HCT116 (cell line): ENCODE measurements at places on chromosomes 7 and 10.

- DNase-seq = no peak
Measured at GRCh38 chr7:11726794-11727155, 105.2 kb downstream of the THSD7A start.

DNA sequence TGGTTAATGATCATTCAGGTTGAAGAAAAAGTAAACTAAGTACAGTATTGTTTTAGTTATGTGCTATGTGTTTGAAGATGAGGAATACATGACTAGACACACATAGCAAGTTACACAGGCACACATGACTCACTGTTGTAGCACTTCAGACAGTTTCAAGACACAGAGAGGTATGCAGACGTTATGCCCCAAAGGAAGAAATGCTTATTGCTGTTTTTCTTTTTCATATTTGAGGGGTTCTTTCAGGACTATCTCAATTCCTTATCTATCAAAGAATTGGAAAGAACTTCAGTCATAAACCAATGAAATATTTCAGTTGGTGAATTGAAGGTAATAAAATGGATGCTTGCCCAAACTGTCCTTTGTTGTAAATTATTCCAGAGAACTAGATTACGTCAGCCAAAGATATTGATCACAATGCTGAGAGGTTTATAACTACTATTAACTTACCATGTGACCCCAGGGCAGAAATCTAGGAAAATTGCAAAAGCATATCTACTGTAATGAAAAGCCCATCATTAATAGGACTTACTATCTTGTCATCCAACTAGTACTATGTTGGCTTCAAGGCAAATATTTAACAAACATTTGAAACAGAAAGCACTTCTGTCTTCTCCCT lies 61.2 kb upstream of the CAPZA2 start:
- peak; percentile 68 for DNase-seq

DNA sequence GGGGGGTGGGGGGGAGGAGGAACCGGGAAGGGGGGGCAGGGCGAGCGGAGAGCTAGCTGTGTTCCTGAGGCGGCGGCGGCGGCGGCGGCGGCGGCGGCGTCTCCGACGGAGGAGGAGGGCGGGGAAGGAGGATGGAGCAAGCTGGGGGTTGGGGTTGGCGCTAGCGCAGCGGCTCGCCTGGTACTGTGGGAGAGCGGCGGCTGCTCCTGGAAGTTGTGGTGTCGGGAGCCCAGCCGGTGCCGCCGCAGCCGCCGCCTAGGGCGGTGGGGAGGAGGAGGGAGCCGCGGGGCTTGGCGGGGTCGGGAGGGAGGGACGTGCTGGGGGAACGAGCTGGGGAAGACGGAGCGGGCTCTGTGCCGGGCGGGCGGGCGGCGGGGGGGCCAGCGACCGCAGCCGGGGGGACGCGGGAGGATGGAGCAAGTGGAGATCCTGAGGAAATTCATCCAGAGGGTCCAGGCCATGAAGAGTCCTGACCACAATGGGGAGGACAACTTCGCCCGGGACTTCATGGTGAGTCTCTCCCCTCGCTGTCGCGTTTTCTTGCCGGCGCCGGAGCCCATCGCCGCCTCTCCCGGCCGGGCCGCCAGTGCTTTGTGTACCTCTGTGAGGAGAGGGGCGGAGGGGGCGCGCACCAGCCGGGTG lies at the start of gene PTPN12:
Gene PTPN12, plus strand, starts transcription at position 160 of the 642 bp plus-strand sequence. Its CDS starts 252 bp downstream, at position 412.
- no peak for DNase-seq

DNA sequence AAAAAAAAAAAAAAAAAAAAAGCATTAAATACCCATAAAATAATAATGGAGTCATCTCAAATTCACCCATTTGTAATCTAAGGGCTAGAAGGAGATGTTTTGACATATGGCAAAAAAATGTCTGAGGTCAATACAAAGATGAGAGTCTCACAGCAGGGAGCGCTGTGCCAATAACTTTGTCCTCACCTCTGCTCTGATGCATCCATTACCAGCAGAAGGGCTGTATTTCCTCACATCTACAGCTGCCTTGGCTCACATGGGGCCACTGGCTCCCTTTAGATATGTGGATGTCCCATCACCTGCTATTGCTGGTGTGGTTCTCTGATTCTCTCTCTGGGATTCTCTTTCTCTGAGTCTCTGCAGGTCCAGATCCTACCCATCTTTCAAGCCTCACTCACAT lies 90.3 kb upstream of the FAM133B start:
- DNase-seq = no peak

DNA sequence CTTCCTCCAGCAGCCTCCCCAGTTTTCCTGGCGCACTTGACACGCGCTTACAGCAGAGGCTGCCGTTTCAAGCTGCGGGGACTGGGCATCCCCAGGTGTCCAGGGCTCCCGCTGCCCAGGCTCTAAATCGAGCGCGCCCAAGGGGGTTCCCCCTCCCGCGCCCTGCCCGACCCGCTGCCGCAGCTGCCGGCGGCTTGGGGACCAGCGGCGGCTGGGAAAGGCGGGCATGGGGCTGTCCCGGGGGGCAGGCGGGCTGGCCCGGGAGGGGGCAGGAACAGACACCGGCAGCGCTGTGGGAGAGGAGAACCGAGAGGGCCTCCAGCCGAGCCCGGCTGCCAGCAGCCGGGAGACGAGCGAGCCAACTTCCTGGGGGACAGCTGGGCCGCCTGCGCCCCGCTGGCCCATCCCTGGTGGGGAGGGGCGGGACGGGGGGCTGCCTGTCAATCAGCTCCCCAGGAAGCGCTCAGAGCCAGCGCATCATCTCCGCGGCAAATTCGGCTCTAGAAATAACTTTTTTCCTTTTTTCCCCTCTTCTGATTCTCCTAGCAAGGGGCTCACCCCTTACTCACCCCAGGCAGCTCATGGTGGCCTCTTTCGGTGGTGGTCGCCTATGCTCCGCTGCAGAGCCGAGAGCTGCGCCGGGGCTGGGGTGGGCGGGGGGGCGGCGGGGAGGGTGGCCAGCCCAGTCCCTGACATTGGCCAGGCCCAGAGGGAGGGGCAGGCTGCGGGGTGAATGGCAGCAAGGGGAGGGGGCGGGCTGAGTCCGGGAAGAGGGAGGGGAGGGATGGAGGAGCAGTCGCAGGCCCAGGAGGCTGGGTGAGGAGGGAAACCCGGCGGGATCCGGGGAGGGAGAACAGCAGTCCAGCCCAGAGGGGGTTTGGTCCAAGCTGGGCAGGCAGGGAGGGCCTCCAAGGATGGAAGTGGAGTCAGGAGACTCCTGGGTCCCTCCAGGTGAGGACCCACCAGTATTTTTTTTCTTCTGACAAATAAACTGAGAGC lies 14.7 kb downstream of the GRID2IP start:
- DNase-seq = no peak

GRCh38 chr7:146090023-146090645 lies 26.5 kb upstream of the CNTNAP2 start:
- peak; percentile 10 for DNase-seq

- peak; percentile 44 for DNase-seq
Measured at GRCh38 chr7:152341039-152341913, 94.5 kb downstream of the KMT2C start.

- DNase-seq = no peak
Measured at GRCh38 chr7:33720139-33720538, 185.2 kb upstream of the BMPER start.

- DNase-seq = no peak
Measured at GRCh38 chr10:43128331-43128730, 9.9 kb upstream of the CSGALNACT2 start.

- no peak for DNase-seq
Measured at GRCh38 chr7:132573251-132573955, 2.9 kb downstream of the PLXNA4 start.

DNA sequence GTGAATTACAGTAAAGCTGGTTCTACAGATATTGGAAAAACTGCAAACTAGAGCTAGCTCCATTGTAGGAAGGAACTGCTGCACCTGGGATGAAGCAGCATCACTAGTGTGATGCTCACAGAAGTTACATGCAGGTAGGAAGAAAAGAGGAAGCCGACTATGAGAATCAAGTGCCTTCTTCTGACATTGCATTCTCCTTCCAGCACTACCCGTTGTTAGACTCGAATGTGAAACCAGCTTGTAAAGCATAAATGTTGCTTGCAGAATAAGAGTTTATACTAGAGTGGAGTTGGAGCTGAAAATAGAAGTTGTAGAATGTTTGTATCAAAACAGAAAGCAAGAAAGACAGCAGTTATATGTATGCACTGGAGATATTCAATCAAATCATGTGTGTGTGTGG lies 49.9 kb downstream of the TRIM24 start:
- DNase-seq = no peak

DNA sequence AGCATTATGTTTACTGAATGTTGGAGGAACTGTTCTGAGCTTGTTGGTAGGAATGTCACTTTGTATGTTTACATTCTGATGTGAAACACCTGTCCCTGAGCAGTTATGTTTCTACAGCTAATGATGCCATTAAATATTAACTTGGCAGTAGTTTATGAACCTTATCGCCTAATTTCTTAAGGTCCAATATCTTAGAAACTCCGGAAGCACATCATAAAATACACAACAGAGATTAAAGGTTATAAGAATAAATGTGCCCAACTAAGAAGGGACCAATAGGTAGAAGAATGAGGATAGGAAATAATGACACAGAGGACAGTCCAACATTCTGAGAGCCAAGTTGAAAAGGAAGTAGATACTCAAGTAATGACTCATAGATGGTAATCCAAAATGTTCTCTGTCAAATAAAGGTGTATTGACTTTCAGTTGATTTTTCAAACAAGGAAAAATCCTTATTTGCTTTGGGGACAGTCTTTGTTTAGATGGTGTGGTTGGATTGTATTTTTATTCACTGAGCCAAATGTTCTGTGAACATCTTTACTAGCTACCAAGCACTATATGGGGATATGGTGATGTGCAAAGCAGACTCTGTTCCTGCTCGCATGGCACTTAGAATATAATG lies 31.9 kb downstream of the LCOR start:
- DNase-seq = peak; percentile 65

- no peak for DNase-seq
Measured at GRCh38 chr10:100104300-100104699, 22.6 kb upstream of the CPN1 start.

DNA sequence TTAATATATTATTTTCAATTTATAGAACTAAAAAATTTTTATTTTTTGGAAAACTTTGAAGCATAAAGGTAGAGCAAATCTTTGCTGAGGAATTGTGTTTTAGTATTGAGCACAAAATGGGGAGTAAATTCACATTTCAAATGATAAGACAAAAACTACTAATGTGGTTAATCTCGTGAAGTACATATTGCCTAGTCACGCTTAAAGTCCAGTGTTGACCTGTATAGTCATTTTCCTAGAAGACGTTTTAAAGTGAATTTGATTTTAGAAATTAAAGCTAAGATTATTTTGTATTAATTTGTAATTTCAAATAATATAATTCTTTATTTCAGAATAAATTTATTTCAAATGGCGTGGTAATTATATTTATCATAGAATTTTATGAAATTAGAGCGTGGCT lies 57.2 kb upstream of the MSRB2 start:
- no peak for DNase-seq

DNA sequence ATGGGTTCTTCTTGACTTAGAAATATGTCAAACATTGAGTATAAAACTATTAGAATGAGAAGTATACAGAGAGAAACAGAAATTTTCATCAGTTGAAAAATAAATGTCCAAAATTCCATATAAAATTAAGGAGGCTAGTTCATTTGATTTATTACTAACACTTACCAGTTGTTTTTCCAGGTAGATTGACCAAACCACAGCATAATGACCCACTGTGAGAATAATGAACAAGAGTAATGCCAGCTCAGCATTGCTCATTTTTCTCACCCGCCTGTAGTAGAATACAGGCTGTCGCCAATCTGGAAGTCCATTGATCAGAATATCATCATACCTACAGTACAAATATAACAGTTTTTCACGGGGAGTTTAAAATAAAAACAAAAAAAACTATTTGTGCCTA lies 82.9 kb downstream of the DNAJC1 start:
- DNase-seq = no peak
